ENCODE measurements at places on chromosomes 7 and 10.

GRCh38 chr7:3064067-3064466 lies 20.4 kb upstream of the CARD11 start:
- DNase-seq, result no peak

- DNase-seq, result no peak
Observed at GRCh38 chr10:77613476-77614130, 24.0 kb downstream of the KCNMA1 start.

DNA sequence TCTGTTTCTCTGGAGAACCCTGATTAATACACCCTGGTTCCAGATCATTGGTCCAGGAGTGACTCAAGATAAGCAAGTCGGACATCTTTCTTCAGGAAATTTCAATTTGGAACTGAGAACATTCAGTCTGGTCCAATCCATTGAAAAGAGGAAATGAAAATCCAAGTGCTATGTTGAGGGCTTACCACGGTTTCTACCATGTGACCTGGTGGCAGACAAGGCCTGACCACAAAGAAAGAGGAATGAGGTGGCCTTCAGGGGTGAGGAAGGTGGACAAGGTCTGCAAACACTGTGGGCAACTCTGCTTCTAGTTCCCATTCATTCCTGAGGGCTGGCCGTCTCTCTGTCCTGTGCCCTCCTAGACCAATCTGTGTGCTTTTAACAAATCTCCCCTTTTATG lies 149.2 kb upstream of the GHITM start:
- no peak for DNase-seq

DNA sequence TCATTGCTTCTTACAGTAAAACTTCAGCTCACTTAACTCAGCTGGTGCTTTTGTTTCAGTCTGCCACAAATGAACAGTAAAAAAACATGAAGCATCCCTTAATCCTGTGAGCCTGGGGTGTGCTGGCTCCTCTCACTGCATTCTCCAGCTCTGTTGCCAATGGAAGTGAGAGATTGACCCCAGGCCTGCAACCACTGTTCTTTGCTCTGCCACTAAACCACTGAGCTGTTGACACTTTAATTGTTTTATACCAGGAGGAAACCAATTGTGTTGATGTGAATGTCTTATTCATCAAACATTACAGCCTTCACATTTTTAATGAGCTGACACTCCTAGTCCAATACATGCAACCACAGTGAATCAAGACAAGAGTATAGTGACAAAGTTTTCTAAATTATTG lies 69.4 kb upstream of the FZD1 start:
- no peak for DNase-seq

DNA sequence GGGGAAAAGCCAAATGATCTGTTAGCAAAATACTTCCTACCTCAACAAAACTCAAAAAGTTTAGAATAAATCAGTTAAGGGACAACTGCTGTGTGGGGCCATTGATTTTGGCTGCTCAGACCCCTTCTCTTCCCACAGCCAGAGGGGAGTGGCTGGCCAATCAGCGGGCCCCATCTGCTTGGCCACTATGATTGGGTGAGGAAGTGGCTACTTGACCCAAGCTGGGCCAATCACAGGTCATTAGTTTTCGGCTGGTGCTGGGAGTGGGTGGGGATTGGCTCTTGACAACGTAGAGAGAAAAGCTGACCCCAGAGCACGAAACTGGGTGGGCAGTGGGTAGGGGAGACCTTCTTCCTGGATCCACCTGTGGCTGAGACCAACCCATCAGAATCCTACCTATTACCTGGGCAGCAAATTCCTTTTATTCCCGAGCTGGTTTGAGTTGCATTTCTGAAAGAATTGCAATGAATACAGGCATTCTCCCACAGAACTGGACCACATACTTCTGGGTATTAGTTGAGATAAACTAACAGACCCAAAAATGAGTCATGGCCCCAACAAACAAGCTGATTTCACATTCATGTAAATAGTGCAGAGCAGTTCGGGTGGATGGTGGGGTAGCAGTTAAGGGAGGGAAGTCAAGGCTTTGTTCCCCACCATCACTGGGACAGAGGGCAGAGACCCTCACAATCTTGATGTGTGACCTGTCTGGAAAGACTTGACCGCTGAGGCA lies 35.6 kb upstream of the HMX3 start:
- DNase-seq, result no peak

DNA sequence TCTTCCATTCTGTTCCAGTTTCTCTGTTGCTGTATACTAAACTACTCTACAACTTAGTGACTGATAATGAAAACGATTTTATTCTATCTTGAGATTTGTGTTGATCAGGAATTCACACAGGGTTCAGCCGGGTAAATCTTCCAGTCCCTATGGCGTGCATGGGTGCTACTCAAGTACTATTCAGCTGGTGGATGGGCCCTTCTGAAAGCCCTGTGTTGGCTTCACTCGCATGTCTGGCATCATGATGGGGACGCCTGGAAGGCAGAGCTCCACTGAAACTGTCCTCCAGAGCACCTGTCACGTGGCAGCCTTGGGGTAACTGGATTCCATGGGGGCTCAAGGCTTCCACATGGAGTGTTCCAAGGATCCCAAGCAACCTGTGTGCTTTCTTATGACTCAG lies 86.0 kb upstream of the ZMIZ1 start:
- DNase-seq, result no peak

DNA sequence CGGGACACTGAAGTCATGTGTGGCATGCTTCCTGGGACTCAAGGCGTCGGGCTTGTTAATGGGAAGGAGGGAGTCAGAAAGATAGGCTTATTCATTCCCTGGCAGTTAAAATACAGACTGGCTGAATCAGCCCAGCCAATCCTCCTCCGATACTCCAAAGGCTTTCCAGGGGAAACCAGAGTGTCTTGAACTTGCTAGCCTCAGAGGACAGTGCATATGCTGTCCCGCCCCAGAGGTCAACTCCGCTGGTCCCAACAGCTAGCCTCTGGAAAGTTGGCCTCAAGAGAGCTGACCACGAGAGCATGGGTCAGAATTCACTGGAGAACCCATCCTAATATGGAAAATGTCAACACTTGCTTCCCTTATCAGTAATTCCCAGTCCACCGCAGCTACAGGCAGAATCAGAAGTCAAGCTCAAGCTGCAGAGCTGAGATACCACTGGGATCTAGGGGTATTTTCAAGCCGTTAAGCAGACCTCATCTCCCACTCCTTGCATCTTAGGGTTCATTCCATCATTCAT lies 43.0 kb downstream of the ELMO1 start:
- no peak for DNase-seq

- no peak for DNase-seq
Observed at GRCh38 chr7:36712015-36712414, 12.3 kb downstream of the AOAH start.

Measured in NCI-H2081 treated with DMSO at 0.1 percent for 48 hours (cell line).